ENCODE measurements at places on chromosomes 1 and 21.

- DNase-seq: peak; percentile 53
Measured at GRCh38 chr1:204941421-204942338, 71.0 kb downstream of the NFASC start.

- DNase-seq: no peak
Measured at GRCh38 chr1:232932486-232933425, 17.7 kb upstream of the NTPCR start.

DNA sequence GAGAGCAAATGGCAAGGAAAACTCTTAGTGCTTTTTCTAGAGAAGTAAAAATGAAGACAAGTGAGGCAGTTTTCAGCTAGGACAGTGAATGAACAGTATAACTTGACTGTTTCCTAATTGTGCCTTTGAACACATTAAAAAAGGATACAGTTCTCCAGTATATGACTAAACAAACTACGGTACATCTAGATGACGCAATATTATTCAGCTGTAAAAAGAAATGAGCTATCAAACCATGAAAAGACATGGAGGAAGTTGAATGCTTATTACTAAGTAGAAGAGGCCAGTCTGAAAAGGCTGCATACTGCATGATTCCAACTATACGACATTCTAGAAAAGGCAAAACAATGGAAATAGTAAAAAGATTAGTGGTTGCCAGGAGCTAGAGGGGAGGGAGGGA lies 206.3 kb downstream of the SIPA1L2 start:
- no peak for DNase-seq

DNA sequence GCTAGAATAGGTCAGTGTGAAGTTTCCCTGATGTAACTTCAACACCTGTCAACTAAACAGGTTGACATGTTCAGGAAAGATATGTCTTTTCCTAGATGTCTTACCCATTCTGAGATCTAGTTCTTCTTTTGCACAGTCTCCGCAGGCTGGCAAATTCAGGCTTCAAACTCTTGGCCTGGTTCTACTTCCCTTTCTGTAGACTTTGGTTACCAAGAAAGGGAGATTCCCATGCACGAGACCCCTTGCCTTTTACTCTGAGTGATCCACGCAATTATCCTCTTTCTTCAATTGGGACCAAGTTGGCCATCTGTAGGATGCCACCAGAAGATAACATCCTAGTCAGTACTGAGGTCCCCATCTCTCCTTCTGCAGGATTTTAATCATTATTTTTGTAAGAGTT lies 2.0 kb downstream of the CFAP45 start:
- DNase-seq: no peak

GRCh38 chr21:46637952-46638746 lies 2.7 kb downstream of the PRMT2 start:
- no peak for DNase-seq

GRCh38 chr1:76867342-76868130 lies at the start of gene ST6GALNAC5:
ST6GALNAC5 (plus strand) TSS chr1:76867480.
- peak; percentile 61 for DNase-seq

DNA sequence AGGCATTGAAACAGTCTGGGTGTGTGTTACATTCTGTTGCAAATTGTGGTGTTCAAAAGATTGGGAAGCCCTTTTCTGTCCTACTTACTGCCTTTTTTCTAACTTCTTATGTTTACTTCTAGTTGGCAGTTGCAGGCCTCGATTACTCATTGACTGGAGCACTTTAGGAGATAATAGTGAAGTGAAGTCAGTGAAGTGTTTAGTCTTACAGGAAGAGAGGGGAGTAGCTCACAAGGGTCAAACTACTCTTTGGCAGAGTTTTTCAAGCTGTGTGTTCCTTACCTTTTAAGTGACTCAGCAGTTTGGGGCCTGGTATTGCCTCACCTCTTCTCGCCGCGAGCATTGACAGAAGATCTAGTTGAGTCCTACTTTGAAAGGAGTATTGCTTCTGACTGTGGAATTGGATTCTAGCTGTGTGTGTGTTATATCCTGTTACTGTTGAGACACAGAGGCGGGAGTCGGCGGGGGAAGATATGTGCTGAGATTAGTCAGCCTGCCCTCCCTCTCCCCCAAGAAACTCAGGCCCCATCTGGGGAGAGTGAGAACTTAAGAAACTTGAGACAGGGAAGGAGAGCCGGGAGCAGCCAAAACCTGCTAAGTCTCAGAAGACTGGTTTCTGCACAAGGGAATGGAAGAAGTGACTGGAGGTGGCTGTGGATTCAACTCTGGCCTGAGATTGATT lies 19.3 kb downstream of the AHCYL1 start:
- peak; percentile 98 for DNase-seq

DNA sequence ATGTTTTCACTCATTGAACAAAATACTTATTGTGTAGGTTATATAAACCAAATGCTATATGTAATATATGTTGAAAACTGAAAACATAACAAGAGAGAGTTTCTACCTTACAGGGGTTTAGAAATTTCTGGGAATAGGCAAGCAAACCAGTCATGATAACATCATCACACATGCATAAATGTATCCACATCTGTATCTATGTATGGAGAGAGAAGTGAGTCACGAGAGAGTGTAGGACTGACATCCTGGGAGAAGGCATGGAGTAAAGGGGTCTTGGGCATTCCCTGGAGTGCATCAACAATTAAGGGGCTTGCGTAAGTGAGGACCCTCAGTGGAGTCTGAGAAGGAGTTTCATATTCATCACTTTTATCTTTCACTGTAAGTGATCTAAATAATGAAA lies 65.5 kb downstream of the PCNX2 start:
- DNase-seq: peak; percentile 47

All from fibroblast of skin of right quadriceps (primary cell).